ENCODE measurements at places on chromosomes 13 and 19.
A peak's percentile ranks its signal among the peaks of the same experiment; 100 is the strongest.

DNA sequence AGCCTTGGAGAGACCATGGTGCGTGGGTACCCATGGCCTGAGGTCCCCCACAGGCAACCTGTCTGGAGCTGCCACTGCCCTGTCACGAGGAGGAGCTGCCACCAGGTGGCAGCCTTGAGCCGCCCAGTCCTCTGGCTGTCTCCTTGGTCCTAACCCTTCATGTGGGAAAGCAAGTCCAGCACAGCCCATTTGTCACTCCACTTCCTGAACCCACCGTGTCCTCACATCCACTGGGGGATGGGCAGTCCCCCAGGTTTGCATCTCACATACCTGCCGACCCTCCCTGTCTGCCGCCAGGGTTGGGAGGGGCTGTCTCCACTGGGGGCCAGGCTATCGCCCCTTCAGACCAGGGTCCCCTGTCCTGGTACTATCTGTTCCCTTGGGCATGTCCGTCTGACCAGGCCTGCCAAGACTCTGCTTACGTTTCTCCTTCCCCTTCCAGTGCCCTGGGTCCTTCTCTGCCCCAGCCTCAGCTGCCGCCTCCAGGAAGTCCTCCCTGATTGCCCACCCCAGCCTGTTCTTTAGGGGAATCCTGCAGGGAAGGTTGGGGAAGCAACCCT, 4.5 kb downstream of the FAM174C start:
- DNase-seq: peak; percentile 80

GRCh38 chr19:41302624-41303351, 7.2 kb upstream of the CCDC97 start:
- peak; percentile 67 for DNase-seq

DNA sequence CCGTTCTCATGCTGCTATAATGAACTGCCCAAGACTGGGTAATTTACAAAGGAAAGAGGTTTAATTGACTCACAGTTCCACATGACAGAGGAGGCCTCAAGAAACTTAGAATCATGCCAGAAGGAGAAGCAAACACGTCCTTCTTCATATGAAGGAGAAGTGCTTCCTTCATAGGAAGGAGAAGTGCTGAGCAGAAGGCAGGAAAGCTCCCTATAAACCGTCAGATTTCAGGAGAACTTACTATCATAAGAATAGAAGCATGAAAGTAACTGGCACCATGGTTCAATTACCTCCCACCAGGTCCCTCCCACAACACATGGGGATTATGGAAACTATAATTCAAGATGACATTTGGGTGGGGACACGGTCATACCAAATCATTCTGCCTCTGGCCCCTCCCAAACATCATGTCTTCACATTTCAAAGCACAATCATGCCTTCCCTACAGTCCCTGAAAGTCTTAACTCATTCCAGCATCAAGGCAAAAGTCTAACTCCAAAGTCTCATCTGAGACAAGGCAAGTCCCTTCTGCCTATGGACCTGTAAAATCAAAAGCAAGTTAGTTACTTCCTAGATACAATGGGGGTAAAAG, 10.6 kb downstream of the ACOD1 start:
- DNase-seq: no peak

DNA sequence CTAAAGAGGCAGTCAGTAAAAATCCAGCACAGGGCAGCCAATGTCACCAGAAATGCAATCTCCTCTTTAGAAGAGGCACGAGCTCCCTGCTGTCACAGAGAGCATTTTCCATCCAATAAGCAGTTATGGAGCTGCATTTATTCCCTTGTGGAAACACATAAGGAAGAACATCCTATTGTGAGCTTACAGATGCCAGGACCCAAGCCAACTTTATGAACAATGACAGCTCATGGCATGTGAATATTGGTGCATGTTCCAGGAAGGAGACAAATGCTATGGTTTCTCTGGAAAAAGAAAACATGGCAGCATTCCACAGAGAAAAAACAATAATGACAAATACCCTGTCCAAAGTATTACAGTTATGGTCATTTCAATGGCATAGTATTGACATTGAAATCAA, 955.6 kb downstream of the UQCRFS1 start:
- DNase-seq: no peak

DNA sequence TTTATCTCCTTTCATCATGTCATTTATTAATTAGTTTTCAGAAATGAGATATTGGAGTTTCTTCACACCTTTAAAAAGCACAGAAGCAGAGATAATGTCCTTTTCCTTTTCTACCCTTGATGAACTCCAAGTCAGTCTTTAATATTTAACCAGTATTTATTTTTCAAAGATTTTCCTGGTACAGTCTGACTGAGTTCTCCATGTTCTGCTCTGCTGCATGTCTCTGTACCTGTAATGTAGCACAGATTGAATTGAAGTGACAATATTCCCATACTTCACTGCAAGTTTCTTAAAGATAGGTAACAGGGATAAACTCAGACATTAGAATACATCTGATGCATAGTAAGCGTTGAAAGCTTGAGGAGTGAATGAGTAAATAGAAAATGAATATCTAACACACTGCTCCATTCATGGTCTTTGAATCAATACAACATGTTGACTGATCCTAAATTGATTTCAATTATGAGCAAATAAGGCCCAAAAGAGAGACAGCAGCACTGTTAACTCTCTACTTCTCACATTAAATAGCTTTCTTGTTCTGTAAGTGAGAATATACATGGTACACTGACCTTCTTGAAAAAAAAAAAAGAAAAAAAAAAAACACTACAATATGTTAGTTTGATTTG, 1323.6 kb upstream of the PRR20A start:
- DNase-seq: no peak

DNA sequence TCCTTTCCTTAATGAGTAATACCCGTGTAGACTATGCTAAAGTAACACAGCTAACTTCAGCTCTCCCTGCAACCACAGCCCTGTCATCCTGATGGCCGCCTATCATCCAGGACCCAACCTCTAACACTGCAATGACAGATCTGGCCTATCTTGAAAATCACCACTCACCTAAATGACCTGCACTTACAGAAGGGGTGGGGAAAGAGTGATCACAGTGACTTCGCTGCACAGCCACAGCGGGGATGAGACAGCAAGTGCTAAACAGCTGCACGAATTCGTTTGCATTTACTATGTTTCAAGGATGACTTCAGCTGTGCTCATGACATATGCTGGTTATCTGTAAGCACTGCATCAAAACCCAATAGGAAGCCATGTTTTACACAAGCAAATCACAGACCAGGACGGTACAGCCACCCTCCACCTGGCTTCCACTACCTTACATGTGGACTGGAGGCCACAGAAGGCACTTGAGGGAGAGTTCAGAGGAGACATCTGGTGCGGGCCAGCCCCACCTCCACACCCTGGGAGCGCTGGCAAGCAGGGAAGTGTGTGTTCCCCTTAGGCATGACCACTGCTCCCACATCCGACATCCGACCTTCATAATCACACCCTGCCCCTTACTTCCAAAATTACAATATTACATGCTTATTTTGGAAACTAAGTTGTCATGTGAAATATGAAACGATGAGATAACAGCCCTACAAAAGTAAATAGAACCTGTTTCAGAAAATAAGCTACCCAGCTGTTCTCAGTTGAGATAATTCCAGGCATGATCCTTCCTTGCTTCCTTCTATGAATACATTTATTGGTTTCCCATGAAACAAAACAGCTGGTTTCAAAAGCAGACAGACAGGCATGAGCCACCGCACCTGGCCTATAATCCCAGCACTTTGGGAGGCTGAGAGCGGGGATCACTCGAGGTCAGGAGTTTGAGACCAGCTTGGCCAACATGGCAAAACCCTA, 95.7 kb downstream of the STK24 start:
- DNase-seq: no peak

DNA sequence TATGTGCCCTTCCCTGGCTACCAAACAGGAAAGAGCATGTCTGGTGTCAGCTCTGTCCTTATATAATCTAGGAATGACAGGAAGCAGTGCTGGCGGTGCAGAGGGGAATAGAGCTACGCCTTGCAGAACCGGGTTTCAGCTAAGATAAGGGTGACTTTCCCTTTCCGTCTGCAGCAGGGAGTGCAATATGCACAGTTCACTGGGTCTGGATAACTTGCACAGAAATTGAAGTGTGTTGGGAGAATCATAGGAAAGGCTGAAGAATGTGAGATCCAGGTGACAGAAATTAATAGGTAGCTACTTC, 90.0 kb upstream of the TSHZ3 start:
- no peak for DNase-seq

DNA sequence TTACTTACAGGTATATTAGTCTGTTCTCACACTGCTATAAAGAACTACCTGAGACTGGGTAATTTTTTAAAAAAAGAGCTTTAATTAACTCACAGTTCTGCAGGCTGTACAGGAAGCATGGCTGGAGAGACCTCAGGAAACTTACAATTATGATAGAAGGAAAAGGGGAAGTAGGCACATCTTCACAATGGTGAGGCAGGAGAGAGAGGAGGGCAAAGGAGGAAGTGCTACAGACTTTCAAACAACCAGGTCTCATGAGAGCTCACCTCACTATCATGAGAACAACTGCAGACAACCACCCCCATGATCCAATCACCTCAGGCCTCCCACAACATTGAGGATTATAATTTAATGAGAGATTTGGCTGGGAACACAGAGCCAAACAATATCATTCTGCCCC, 511.7 kb downstream of the SLITRK6 start:
- no peak for DNase-seq

DNA sequence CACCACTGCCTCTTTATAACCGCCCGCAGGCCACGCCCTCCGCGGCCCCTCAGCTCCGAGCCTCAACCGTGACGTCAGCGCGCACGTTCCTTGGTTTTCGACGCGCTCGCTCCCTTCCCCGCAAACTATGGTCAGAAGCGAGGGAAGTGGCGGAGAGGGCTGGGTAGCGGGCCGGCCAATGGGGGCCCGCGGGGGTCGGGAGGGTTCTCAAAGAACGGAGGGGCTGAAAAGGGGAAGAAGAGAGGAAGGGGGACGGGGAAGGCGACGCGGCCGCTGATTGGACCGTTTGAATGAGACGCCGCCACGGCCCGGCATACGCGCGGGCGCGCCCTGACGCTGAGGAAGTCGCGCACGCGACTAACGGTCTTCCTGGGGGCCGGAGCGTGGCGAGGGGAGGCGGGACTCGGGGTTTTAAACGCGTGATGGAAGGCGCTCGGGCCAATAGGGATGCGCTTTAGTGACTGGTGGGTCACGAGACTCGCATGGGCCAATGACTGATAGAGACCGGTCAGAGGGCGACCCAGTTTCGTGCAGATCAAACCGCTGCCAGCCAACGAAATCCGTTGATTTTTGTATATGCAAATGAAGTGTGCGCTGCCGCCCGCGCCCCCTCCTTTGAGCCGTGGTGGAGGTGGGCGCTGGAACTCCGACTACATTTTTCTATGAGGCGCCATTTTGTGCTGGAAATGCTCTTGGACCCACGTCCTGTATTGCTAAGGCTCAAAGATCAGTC, 378 bp upstream of the UBE2S start:
- DNase-seq: peak; percentile 95

DNA sequence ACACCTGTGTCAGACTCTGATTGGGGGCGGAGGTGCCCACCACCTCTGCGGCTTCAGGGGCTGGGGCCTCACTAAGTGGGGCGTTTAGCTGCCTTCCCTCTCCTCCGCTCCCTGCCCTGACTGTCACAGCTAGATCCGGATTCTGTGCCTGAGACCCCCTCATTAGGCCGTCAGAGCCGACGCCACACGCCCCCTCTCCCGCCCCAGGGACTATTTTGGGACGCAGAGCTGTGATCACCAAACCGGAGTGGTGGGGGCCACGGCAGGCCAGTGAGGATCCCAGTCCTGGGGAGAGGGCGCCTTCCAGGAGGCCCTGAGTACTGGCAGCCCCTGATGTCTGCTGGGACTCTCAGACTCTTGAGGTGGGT, 762 bp downstream of the KANK3 start:
- no peak for DNase-seq

- no peak for DNase-seq
Observed at GRCh38 chr19:45995715-45996385, 583 bp downstream of the CCDC61 start.

DNA sequence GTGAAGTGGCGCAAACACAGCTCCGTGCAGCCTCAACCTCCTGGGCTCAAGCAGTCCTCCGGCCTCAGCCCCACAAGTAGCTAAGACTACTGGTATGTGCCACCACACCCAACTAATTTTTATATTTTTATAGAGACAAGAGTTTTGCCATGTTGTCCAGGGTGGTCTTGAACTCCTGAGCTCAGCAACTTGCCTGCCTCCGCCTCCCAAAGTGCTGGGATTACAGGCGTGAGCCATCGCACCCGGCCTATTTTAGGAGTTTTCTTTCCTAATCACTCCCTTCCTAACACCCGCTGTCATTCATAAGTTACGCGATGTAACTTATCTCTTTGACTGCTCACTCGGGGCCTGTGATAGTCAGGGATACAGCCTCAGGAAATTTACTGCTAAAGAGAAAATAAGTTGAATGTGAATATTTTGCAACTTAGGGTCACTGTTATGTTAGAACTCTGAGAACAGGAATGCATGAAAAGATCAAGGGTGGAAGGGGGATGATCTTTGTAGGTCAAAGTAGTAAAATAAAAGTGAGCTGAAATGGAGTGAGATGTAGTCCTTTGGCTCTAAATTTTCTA, 140.3 kb downstream of the DCT start:
- DNase-seq: no peak

GRCh38 chr13:101115762-101116171, 300.5 kb downstream of the NALCN start:
- DNase-seq: no peak

DNA sequence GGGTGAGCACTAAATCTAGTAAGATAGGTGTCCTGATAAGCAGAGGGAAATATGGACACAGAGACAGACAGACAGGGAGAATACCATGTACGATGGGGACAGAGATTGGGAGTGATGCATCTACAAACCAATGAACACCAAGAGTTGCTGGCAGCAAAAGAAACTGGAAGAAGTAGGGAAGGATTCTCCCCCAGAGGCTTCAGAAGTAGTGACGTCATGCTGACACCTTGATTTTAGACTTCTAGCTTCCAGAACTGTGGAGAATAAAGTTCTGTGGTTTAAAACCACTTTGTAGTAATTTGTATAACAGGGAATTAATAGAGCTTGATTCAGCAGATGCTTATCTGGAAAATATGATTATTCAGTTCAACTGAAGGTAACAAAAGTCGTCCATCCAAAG, 66.1 kb downstream of the SLC10A2 start:
- DNase-seq: no peak

- DNase-seq: no peak
Observed at GRCh38 chr19:39497996-39498797, 550 bp upstream of the DLL3 start.

- no peak for DNase-seq
Observed at GRCh38 chr19:47330466-47330869, 1.5 kb upstream of the C5AR2 start.

- DNase-seq: no peak
Observed at GRCh38 chr19:5070331-5070730, 101.4 kb downstream of the KDM4B start.

- no peak for DNase-seq
Observed at GRCh38 chr19:49071860-49072547, 495 bp downstream of the KCNA7 start.

DNA sequence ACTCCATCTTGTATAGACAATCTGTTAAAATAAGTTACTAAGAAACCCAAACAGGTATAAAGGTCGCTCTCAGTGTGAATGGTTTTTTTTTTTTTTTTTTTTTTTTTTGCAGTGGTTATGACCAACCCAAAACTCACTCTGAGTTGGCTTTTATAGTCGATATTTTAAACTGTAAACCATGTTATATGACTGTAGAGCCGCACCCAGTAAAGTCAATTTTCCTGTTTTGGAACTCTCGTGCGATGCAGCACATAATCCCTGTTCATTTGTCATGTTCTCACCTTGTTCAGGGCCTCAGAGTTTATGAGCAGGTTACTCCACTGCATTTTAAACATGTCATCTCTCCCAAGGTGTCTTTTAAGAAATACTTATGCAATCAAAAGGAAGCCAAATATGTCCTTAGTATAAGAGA, 112.5 kb downstream of the KLF5 start:
- no peak for DNase-seq

GRCh38 chr19:10747271-10747670, 29.4 kb downstream of the DNM2 start:
- DNase-seq: no peak
